ENCODE measurements at places on chromosomes 2 and 18.
A peak's percentile ranks its signal among the peaks of the same experiment; 100 is the strongest.

DNA sequence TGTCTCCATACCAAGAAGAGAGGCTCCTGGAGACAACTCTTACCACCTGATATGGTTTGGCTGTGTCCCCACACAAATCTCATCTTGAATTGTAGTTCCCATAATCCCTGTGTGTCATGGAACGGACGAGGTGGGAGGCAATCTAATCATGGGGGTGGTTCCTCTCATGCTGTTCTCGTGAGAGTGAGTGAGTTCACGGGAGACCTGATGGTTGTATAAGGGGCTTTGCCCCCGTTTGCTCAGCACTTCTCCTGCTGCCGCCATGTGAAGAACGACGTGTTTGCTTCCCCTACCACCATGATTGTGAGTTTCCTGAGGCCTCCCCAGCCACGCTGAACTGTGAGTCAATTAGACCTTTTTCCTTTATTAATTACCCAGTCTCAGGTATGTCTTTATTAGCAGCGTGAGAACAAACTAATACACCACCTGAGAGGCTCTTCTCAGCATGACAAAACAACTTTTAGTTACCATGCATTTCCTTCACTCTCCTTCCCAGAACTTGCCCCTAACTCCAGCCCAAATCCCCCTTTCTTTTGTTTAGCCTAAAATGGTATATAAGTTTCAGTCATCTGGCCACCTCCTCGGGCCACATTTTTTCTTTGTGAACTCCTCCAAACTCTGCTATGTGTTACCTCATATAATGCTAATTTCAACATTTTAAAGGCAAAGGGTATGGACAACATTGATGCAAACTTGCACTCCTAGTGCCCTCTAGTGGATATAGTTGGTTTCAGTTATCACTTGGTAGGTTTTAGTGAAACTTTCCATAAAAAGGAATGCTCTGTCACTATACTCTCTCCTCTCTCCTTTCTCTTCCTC is 58.6 kb upstream of the SLC25A52 start:
- peak; percentile 69 for DNase-seq

GRCh38 chr2:169761251-169761969 is 27.8 kb downstream of the KLHL23 start:
- DNase-seq = no peak

- DNase-seq = no peak
Measured at GRCh38 chr2:168853471-168853870, 36.8 kb downstream of the SPC25 start.

DNA sequence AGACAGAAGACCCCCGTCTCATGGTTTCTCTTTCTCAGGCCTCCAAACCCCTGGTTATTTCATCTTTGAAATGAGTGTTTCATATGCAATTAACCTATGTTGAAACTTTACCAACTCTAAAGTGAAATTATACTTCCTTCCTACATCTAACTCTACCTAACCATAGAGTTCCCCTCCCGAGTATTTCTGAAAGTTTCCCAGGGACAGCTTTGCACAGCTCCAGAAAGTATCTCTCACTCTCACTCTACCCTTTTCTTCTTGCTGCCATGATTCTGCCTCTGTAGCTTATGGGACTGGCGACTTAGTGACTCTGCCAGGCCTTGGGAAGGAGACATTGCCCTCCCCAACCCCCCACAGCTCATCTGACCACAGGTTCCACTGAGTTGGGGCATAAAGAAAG is 107.9 kb downstream of the B3GNT2 start:
- DNase-seq = no peak

GRCh38 chr18:44149706-44150105 is 531.0 kb upstream of the SETBP1 start:
- DNase-seq = peak; percentile 90

- DNase-seq = peak; percentile 96
Measured at GRCh38 chr2:85744741-85745601, 8.8 kb upstream of the ATOH8 start.

DNA sequence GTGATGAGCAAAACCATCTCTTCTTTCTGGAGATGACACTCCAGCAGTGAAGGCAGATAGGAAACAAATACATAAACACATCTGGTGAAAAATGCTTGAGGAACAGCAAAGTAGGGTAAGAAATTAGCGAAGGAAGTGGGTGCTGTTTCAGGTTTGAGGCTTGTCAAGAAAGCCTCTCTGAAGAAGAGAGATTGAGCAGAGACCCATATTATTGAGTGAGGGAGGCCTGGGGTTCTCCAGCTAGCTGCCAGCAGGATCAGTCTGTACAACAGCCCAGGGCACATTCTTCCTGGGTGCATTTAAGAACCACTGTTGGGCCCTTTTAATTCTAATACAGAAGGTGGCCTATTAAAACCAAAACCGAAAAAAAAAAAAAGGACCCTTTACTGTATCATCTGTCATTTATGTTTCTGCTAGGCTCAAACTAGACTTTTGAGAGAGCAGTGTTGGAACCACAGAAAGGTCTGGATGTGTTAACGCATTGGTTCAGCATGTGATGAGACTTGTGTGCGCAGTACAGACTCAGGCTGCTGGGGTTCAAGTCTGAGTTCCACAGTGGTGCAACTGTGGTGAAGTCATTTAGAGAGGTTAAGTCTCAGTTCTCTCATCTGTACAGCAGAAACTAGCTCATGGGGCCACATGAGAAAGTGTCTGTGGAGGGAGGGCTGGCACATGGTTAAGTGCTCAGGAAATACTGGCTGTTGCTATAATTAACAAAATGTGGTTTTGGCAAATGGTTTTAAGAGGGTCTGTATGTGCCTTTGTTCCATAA is 28.9 kb downstream of the MGAT5 start:
- DNase-seq = no peak

DNA sequence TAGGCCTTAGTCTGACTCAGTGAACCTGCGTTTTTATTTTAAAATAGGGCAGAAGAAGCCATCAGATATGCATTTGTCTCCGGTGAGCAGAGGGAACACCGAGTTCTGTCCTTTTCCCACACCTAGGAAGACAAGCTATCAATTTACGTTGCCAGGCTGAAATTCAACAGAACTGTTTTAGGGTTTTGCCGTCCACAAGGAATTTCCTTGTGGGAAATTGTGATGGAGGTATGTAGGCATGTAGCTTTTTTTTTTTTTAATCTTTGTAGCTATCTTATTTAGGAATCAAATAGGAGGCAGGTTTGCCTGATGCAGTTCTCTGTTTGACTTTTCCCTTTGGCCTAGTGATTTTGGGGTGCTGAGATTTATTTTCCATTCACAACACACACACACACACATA is 62.0 kb upstream of the ASAP2 start:
- DNase-seq = no peak

GRCh38 chr2:207594264-207594663 is 30.9 kb downstream of the METTL21A start:
- DNase-seq = no peak

DNA sequence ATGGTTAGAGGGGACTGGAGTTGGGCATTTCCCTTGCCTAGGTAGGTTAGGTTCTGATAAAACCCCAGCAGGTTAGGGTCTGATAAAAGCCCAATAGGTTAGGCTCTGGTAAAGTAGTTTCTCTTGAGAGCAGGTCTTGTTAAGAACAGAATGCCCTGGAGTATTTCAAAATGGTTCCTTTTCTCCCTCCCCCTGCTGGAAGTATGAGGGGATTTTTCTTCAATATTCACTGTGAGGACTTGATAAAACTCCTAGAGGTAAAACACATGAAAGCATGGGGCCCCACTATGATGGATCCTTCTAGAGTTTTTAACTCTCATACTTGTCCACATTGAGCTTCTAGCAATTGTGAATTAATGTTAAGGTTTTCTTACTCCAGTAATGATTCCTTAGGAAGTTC is 27.6 kb downstream of the ANKAR start:
- peak; percentile 3 for DNase-seq

DNA sequence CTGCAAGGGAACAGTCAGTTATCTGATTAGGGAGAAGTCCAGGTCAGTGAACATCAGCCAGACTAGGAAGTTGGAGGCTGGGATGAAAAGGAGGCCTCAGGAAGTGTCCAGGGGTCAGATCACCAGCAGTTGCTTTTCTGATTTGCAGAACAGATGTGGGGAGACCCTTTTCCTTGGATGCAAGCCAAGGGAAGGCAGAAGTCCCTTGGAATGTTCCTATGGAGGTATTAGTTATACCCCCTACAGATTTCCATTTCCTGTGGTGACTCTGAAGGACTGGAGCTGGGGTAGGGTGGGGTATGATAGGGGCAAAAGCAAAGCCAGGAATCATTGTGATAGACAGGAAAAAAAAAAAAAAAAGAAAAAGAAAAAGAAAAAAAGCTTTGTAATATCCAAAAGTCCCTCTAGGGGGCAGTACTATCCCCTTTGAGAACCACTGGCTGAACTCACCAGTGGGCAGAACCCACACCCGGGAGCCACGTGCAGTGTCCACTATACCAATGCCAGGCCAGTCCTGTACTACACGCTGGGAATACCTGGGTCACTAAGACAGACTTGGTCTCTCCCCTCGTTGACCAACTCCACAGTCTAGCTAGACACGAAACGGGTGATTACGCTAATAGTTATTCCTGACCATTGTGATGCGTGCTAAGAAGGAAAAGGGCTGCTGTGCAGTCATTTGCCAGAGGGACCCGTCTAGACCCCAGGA is 7.4 kb downstream of the DYSF start:
- peak; percentile 59 for DNase-seq

- DNase-seq = no peak
Measured at GRCh38 chr2:144707736-144708326, 187.9 kb upstream of the ZEB2 start.

DNA sequence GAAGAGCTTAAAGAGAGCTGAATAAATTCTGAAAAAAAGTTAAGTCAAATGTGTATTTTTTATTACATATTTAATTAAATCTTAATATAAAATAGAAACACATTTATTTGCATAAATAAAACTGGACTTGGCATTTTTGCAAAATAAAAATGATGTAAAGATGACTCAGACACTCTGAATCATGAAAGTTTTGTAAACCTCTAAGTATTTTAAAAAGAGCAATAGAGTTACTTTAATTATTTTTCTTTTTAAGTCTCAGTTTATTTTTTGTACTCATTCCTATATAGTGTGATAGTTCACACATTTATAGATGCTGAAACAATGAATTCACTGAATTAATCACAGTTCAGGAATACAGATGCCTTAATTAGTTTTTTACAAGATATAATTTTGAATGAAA is 109.9 kb upstream of the DTNA start:
- DNase-seq = peak; percentile 70

GRCh38 chr2:127762846-127763245 is 48.1 kb downstream of the WDR33 start:
- peak; percentile 89 for DNase-seq

- DNase-seq = no peak
Measured at GRCh38 chr2:16330571-16330970, 335.1 kb downstream of the CYRIA start.

GRCh38 chr18:74896390-74896991 is 298.8 kb downstream of the ZNF407 start:
- peak; percentile 13 for DNase-seq

DNA sequence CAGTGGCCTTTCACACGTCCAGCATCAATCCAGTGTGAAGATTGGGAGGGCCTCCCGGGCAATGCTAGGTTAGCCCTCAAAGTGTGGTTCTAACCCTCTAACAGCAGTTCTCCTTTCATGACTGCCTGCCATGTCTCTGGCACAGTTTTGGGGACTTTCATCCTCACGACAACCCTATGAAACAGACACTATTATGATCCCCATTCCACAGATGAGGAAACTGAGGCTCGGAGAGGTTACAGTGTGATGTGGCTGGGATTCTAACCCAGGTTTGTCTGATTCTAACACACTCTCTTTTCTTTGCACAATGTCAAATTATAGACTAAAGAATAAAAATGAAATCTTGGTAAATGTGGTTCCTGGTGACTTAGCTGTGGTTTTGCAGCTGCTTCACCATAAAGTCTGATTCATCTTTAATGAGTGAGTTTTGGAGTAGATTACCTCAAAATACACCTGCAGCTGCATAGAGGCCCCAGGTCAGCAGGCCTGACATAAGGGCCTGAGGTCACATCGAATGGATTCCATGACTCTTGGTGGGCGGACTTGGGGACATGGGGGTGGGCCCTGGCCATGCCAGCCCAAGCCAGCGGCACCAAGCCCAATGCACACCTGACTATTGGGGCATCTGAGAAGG is 214.4 kb downstream of the GLI2 start:
- peak; percentile 18 for DNase-seq

GRCh38 chr2:96505231-96505889 is at the start of gene NEURL3:
Gene NEURL3 (minus strand): TSS chr2:96505357. CDS start chr2:96505286, 71 bp downstream.
- peak; percentile 75 for DNase-seq

GRCh38 chr2:5734859-5735520 is 42.8 kb downstream of the SOX11 start:
- DNase-seq = no peak

DNA sequence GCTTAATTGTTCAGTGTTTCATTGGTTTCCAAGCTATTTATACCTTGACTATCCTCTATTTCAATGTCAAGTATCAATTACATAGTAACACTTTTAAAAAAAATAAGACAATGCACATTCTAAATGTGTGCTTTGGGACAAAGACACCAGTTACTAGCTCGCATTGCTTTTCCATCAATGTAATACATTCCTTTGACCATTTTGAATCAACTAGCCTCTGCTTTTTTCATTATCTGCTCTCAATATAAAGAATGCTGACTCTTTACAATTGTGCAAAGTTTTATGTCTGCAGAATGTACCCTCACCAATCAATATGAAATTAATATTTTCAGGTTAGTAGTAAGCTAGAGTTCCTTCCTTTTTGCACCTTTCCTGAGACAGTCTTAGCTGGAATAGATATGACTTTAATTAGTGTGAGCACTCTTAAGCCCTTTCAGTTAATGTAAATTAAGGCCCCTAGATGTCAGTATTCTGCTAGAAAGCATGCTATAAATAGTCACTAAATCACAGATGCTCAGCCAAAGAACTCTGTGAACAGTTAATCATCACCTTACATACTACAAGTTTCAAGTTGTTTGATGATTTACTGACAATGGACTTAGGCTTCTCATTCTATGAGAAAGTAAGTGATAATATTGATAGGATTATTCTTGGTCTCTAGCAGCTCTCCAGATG is 413.6 kb downstream of the PTH2R start:
- DNase-seq = peak; percentile 0

- no peak for DNase-seq
Measured at GRCh38 chr18:68800075-68800474, 2.2 kb downstream of the CCDC102B start.

DNA sequence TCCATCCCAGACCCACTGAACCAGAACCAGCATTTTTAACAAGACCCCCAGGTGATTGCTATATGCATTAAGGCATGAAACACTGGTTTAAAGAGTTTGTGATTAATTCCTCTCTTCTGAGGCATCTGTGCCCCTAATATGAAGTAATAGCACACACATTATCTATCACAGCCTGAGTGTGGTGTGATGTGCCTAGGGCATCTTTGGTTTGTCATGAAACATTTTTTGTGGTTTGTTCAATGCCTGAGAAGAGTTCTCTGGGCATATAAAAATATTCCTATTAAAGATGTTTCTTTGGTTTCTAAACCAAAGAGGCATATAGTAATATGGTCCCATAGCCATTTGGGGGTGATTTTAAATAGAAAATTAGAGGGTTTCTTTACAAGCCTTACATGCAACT is 221.7 kb upstream of the SPOPL start:
- no peak for DNase-seq

Data from GM23248 (cell line).